LHCN-M2 (cell line): ENCODE measurements at places on chromosomes 6 and 20. TPM values are rescaled to one million over a fixed set of nuclear protein-coding genes. Genes with fewer than 3 reads are reported as not detected.

DNA sequence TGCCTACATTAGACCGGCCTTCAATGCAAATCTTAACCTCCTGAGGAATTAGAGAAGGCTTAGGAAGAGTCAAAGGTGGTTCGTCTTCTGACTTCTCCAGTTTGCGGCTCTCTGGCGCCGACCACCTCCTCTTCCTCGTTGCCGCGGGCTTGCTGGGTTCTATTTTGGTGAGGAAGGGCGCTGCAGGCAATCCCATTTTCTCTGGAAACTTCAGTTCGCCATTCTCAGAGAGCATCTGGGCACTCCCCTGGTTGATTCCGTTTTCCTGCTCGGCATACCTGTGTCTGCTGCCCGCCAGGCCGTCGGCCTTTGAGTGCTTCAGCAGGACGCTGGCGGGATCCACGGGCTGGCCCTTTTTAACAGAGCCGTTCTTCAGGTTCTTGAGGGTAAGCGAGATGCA lies 67.9 kb downstream of the GMPR start:
- no peak for DNase-seq

DNA sequence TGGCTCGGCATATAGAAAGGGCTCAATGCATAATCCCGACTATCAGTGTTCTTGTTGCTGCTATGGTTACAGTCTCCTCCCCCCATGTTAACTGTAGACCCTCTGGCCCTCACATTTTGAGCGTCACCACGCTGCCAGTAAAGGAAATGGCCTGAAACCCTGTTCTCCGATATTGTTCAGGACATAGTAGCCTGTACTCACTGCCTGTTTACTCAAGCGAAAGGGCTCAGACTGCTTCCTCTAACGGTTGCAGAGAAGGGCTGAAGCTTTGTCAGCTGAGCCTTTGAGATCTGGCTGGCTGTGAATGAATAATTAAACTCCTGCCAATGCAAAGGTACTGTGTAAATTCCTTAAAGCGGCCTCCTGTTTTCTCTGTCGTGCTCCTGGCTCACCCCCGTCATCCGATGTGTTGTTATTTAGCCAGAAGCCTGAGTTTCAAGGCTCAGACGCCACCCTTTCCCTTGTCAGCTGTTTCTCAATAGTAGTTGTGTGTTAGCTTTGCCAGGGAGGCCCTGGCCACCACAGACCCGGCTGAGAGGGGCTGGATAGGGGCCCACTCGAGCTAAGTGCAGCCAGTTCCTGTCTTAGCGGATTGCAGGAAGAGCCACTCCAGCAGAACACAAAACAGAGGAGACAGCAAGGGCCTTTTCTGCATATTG lies 31.2 kb upstream of the RALGAPA2 start:
- no peak for DNase-seq

DNA sequence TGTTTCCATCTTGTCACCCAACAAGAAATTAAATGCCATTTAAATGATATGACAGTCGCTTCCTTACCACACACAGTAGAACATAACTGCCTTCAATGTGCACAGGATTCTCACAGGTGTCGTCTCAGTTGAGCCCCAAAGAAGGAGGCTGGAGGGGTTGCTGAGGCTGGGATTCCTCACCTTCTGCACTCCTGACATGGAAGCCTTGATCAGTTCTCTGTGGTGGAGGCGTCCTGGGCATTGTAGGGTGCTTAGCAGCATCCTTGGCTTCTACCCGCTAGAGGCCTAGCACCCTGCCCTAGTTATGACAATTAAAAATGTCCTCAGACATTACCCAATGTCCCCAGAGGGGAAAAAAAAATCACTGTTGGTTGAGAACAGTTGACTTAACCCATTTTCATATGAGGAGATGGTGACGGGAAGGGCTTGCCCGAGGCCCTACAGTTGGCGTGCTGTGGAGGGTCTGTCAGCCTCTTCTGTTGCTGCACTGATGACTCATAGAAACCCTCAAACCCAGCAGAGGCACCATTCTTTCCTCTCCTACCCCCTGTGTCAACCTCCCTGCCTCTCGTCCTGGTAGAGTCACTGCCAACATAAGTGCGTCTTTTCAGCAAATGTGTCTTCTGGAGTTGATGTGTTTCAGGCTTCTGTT lies 19.3 kb upstream of the ZNF831 start:
- DNase-seq, result no peak

GRCh38 chr6:2875359-2876191 lies 27.5 kb downstream of the SERPINB9 start:
- peak; percentile 45 for DNase-seq

- peak; percentile 12 for DNase-seq
These were observed 292.8 kb downstream of the FRK start for GRCh38 chr6:115767931-115768330.

DNA sequence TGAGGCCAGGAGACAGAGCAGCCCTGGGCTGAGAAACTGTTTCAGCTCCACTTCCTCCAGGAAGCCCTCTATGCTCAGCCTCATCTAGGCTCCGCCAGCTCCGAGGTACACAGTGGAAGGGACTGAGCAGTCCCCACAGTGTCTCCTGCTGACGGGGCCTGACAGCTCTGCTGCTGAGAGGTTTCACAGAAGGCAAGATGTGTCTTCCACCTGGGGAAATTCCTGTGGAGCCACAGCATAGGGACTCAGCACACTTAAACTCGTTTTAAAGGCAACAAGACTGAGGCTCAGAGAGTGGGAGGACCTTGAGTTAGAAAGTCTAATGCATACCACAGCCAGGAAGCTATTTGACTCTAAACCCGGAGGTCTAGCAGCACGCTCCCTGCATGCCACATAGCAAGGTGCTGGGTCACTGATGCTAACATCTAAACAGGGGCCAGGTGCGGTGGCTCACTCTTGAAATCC lies 6.8 kb downstream of the ADA start:
- no peak for DNase-seq

DNA sequence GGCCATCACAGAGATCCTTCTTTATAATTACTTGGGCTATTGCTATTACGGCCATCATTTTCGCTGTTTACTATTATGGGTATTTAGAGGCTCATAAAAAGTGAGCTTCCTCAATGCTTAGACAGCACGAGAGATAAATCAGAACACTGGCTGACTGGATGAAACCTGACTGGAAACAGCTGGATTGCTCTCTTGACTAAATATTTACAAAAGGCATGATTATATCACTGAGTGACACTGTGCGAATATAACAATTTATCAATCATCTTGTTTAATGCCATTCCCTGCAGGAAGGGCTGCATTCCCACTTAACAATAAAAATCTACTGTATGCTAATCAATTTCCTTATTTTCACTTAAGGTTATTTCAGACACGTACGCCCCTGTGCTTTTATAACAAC lies 260.1 kb upstream of the ARID1B start:
- no peak for DNase-seq

- DNase-seq, result no peak
These were observed 361.6 kb downstream of the THBS2 start for GRCh38 chr6:168892031-168892430.

- DNase-seq, result peak; percentile 55
These were observed 102.4 kb upstream of the SUPT3H start for GRCh38 chr6:45479834-45480751.

- no peak for DNase-seq
These were observed 10.7 kb upstream of the SERPINB9 start for GRCh38 chr6:2913621-2914317.

DNA sequence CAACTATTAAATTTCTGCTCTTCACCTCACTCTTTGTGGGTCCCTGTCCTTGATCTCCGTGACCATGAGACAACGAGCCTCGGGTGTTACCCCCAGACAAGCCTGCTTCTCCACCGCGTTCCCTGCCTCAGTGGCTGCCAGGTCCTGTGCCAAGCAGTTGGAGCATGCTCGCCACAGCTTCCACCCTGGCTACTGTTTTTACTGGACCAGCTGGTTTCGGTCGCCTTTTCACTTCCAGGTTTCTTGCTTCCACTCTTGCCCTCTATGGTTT lies 5.6 kb downstream of the TP53RK start:
- no peak for DNase-seq

GRCh38 chr6:142731611-142732010 lies 213.4 kb downstream of the HIVEP2 start:
- DNase-seq, result no peak

GRCh38 chr20:47642118-47642517 lies 140.4 kb downstream of the NCOA3 start:
- no peak for DNase-seq

DNA sequence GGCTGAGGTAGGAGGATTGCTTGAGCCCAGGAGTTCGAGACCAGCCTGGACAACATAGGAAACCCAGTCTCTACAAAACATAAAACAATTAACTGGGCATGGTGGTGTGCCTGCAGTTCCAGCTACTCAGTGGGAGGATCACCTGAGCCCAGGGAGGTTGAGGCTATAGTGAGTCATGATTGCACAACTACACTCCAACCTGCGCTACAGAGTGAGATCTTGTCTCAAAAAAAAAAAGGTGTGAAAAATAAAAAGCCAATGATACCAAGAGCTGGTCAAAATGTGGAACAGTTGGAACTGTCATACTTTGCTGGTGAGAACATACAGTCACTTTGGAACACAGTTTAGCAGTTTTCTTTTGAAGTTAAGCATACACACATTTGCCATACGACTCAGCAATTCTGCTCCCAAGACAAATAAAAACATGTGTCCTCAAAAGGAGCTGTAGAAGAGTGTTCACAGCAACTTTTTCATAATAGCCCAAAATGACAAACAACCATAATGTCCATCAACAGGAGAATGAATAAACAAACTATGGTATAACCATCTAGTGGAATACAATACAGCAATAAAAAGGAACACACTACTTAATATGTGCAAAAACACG lies 21.6 kb upstream of the FKBP5 start:
- no peak for DNase-seq

DNA sequence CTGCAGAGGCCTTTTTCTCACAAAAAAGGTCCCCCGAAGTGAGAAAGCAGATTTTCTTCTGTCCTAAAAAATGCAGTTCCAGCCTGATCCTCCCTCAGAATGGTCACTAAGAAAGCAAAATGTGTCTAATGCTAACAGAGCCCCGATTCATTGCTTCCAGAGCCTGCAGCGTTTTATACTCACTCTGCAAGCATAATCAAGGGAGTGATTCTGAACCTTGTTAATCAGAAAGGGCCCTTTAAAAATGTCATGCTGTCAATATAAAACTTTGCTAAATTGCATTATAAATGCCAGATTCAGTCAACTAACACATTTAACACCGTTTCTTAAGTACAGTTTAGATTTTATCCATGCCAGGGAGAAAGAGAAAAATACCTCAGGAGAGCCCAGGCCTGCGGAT lies 202.8 kb downstream of the CD83 start:
- no peak for DNase-seq

Gene AVP
- total RNA-seq, result not detected in 2 replicates

Gene MAD2L1BP
- 28.3 and 34.4 TPM in 2 replicates for total RNA-seq

Gene PKIB
- 0.45 and 0.57 TPM in 2 replicates for total RNA-seq

Gene C6orf118
- not detected in 2 replicates for total RNA-seq
